ENCODE measurements at places on chromosomes 16 and 17.

GRCh38 chr16:82187829-82188228 lies 17.8 kb upstream of the MPHOSPH6 start:
- no peak for DNase-seq

- DNase-seq = no peak
These were observed 41.2 kb downstream of the GTF3C1 start for GRCh38 chr16:27508476-27508875.

GRCh38 chr17:8327303-8327649 lies 12.4 kb upstream of the ODF4 start:
- peak; percentile 21 for DNase-seq

- no peak for DNase-seq
These were observed 19.9 kb downstream of the KDM8 start for GRCh38 chr16:27223226-27223610.

Measured in foreskin fibroblast (primary cell).